ENCODE measurements at places on chromosomes 2 and 18.

- no peak for DNase-seq
Observed at GRCh38 chr2:157989227-157989626, 112.4 kb upstream of the UPP2 start.

DNA sequence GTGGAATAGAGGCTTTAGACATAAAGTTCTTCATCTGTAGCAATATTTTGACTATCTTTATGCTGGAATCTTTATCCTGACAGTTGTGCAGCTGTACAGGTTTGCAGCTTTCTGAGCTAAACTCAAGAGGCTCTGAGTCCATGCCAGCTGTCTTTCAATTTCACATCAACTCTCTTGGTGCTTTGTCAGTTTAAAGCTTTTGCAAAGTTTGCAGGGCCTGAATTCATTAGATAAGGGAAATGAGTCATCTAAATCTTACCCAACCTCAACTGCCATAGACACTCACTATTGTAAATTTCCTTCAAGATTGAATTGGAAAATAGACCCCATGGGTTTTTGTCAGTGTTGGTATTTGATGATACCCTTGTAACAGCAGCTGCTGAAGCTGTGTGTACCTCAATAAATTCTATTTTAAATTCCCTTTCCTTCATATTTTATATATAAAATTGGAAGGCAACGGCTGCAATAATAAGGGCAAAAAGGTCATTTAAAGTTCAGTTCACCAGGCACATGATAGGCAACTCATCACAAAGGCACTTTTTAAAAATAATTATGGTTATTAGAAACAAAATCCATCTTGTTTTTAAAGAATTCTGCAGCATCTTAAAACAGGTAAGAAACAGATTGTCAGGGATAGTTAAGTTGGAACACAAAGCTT, 169.9 kb upstream of the SLC39A10 start:
- DNase-seq, result no peak

DNA sequence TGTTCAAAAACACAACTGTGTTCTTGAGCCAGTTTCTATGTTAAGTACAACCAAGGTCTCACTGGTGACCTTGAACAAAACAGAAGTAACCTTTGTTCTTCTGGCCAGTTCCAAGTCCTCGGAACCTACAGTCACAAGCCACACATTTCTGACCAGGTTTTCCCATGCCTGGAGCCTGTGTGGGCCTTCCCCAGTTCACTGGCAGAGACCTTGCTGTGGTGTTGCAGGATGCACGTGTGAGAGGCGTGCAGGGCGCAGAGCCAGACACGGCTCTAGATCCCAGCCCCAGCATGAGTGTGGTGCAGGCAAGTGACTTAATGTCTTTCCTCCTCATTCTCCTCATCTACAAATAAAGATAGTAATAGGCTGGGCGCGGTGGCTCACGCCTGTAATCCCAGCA, 25.5 kb upstream of the EDAR start:
- no peak for DNase-seq

GRCh38 chr2:38465789-38466127, 88.7 kb upstream of the ATL2 start:
- no peak for DNase-seq

DNA sequence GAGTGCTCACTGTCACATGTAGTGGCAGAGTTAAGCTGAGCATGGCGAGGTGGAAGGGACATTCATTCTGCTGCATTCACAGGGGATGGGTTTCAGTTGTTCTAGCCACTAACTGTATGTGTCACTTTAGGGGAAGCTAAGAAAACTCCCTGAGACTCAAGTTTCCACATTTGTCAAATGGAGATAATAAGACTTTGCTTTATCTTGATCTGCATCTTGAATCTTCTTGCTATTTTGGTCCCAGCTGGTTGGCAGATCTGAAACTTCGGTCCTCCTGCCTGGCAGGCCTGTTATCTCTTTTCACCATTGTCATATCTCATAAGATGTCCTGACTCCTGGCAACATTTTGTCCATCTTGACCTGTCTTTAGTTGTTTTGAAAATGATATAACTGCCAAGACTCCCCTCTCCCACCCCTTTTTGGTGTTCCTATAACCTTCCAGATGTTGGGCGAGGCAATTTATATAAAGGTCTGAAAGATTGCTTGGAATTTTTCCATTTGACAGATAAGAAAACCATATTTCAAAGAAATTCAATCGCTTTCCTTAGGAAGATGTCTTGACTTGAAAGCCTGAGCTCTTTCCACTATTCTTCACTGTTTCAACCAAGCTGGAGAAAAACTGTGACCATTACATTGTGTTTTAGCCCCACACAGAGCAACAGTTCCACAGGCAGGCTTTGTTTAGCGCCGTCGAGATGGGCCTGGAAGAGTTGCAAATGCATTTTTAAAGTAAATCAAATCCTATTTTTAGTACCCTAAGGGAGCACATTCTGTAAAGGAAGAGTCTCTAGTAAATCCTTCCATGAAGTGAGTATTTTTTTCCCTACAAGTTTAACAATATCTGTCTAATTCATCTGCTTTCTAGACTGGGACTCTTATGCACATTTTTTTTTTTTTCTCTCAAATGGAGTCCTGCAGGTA, 33.4 kb downstream of the MYCN start:
- DNase-seq, result no peak

DNA sequence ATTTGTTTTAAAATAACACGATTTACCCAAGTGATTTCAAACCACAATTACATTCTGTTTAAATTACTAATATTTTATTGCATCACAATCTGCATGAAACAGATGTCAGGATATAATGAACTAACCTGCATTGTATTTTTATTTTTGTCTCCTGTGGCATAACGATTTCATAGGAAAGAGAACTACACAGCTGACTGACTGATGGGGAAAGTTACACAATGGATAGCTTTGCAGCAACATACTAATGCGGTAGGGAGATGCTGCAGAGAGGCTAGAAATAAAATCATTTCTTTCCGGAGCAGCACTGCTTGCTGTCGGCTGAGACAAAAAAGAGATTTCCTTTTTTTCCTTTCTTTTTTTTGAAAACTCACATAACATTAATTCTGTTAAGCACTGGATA, 36.9 kb downstream of the SCN1A start:
- no peak for DNase-seq

DNA sequence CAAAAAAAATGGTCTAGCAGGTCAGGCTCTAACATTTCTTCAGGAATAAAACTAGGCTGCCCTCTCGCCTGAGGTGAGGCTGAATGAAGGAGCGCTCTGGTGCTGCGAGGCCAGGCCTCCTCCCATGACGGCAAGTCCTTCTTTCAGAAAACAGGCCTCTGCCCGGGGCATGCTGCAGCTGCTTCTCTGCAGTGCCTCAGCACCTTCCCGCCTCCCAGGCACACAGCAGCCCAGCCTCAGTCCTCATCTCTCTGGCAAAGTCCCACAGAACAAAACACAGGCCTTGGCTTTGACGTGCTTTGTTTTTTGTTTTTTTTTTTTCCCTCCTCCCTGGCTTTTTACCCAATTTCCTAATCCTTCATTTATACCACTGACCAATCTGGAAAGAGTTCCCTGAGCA, 74.8 kb downstream of the BCL11A start:
- no peak for DNase-seq

DNA sequence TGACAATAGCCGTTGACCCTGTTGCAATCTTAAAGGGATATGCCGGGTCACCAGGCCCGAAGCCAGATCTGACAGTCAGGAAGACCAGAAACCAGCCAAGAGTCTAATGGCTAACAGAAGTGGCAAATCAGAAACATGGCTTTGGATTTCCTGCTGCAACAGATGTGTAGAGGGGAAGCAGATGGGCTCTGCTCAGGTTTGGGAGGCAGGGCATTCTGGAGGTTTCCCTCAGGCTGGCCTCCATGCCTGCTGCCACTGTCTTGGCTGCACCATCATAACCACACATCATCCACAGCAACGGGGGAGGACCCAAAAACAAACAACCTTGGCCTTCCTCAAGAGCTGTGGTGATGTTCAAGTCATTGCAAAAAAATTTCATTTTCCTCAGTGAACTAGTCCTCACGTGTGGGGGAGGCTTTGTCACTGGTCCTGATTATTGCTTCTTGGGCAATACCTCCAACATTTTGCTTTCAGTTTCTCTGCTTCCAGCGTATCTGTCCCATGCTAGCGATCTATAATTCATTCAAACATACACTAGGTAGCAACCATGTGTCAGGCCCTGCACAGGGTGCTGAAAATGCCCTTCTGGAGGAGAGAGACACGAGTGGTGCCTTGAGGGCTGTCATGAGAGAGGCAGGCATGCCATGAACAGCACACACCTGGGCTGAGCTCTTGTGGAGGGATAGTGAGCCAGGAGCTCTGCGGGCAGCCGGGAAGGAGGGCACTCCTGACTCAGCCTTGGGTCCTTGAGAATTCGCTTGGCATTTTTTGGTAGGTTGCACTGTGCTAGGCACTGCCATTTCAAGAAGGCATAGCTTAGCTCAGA, 48.2 kb upstream of the LGALSL start:
- DNase-seq, result no peak

DNA sequence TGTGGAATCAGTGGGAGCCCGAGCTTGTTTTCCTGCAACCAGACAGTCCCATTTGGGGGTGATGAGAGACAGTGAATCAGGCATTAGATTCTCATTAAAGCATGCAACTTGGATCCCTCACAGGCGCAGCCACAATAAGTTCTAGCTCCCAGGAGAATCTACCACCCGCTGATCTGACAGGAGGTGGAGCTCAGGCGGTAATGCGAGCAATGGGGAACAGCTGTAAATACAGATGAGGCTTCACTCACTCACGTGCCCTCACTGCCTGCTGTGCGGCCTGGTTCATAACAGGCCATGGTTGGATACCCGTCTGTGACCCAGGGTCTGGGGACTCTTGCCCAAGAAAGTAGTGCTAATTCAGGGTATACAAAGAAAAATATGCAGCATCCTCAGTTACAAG, 144.8 kb upstream of the RGPD4 start:
- peak; percentile 14 for DNase-seq

- DNase-seq, result no peak
Observed at GRCh38 chr2:235757640-235758039, 263.8 kb downstream of the AGAP1 start.

DNA sequence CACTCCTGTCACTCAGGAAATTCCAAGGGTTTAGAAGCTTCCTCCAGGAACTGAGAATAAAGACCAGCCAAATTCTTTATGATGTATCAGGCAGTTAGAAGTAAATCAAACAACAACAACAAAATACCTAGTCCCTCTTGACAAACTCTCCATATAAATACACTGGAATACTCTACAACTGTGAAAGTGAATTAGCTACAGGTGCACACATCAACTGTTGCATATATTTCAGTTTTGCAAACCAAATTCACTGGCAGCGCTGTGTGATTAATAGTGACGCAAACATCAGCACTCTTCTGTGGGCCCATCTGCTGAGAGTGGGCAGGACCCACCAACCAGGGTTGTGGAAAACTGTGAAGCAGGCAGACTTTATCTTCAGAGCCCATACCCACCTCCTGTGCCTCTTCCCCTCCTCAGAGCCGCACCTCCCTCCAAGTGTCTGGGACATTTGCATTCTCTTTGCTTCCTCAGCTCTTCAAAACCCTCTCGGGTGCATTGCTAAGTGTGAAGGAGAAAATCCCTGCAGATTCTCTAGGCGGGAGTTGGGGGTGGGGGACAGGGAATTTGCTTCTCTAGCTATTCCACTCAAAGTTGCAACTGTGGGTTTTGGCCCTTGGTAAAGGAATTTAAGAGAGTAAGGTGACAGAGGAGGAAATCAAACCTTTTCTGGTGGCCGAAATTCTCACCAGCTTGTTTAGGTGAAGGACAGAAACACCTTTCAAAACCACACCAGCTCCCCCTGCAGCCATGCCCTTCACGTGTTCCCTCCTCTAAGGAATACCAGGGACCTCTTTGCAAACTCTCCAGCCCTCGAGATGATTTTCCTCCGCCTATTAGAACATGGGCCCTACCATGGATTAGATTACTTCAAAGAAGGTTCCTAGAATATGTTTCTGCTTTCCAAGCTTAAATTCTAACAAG, 119.3 kb downstream of the MRO start:
- no peak for DNase-seq

- DNase-seq, result no peak
Observed at GRCh38 chr2:132253496-132254305, 91.9 kb upstream of the ANKRD30BL start.
